ENCODE measurements at places on chromosomes 7 and 10.

- DNase-seq: no peak
Measured at GRCh38 chr7:1645071-1645409, 25.0 kb upstream of the ELFN1 start.

DNA sequence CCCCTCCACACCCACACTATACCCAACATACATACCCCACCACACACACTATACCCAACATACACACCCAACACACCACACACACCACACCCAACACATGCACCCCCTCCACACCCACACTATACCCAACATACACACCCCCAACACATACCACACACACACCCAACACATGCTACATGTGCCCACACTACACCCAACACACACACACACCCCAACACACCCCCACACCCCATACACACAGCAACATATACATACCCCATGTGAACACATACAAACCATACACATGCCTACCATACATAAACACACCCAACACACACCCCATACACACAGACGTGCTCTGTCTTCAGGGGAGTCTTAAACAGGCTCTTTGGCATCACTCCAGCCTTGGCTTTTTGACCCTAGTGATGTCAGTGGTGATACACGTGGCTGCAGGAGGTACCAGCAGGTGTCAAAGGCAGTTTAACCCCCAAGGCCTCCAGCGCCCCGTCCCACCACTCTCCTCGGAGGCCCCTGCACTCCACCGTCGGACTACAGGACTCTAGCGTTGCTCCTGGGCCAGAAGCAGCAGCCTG lies 73.4 kb downstream of the HIPK2 start:
- no peak for DNase-seq

DNA sequence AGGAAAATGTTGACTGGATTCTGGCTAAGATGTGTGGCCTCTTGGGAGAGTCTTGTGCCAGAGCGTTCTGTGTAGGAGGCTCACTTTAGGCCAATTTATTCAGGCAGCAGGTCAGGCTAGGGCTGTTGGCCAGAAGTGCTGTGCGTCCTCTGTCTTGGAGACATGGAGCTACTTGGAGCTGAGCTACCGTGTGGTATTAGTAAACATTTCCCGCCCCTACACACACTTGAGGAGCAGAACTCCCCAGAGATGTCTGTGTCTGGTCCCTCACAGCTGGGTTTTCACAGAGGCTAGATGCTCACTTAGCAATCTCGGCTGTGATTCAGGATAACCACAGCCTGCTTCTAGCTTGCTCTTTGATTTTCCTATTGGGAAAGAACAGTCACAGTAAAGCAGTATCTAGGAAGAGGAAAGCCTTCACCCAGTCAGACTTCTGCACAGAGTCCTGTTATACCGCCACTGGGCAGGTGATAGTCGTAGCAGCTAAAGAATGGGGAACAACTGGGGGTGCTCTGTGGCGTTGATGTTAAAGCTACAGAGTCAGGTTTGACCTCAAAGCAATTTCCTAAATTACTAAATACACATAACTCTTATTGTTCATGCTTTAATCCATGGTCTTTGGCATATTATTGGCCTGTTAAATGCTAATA lies 86.7 kb downstream of the MDFIC start:
- no peak for DNase-seq

- DNase-seq: no peak
Measured at GRCh38 chr7:25579778-25580075, 351.4 kb upstream of the NPVF start.

GRCh38 chr10:32530231-32530630 lies 84.3 kb downstream of the CCDC7 start:
- DNase-seq: no peak

- DNase-seq: no peak
Measured at GRCh38 chr10:43204042-43204942, 62.6 kb downstream of the RASGEF1A start.

- no peak for DNase-seq
Measured at GRCh38 chr10:103818765-103819374, 36.5 kb downstream of the SH3PXD2A start.

DNA sequence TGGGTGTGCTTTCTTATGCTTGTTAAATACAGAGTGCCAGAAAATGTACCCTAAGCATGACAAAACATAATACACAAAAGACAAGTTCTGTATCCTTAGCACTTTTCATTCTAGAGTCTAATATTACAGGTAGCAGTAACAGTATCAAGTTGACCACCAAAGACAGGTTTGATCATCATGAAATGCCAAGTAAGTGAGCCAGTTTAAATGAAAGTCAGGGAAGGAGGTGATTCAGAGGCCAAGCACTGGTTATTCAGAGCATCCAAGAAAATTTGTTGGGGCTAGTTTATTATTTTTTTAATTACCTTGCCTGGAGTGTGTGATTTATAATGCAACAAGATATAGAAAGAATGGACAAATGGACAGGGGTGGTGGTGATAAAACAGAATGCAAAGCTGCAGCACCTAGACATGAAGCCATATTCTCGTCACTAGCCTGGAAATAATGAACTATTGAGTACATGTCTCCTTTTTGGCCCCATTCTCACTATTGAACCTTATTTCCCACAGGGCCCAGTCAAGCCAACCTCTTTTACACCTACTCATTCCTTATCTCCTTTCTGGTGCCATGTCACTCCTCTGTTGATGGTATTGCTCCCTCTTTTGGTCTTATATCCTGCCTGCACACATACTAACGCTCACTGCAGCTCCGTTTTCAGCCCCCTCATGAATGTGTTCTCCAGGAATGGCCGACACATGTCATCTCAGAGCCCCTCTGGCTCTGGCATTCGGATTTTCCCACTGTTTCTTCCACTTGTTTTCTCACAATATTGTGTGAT lies 78.6 kb upstream of the GLCCI1 start:
- DNase-seq: no peak

DNA sequence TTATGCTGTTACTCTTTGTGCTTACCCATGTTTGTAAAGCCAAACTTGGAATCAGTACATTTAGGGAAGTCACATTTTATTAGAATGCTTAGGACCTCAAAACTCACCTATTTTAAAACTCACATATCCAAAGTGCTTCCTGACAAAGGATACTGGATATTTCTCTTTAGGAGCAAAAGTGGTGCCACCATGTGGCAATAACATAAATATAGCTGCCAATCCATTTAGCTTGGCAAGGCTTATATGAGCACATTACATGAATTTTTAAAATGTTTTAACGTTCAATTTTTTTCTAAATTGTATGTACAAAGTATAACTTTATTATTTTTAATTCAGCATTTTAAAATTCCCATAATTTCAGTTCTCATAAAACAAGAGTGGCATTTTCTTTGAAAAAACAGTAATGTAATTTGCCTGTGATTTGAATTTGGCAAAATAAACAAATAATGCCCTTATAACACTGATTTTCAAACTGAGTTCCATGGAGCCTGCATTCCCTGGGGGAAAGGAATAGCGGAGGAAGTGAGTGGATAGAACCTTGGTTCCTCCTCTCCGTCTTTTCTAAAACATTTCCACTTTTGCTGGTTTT lies 75.4 kb downstream of the HDAC9 start:
- no peak for DNase-seq

- DNase-seq: no peak
Measured at GRCh38 chr7:138116141-138116540, 39.9 kb downstream of the AKR1D1 start.

DNA sequence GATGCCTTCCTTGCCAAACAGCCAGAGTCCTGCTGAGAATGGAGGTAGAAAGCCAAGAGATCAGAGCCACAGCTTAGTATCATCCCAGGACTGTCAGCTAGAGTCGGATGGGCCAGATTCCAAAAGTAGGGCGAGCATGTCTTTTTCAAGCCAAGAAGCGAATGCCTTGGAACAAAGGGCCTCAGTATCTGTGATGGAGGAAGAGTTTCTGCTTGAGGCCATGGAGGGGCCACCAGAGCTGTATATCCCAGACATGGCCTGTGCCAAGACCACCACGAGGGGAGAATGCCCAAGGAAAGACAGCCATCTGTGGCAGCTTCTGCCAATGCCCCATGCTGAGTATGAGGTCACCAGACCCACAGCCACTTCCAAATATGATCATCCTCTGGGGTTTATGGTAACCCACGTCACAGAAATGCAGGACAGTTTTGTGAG lies 44.3 kb upstream of the PPP1R17 start:
- DNase-seq: no peak

DNA sequence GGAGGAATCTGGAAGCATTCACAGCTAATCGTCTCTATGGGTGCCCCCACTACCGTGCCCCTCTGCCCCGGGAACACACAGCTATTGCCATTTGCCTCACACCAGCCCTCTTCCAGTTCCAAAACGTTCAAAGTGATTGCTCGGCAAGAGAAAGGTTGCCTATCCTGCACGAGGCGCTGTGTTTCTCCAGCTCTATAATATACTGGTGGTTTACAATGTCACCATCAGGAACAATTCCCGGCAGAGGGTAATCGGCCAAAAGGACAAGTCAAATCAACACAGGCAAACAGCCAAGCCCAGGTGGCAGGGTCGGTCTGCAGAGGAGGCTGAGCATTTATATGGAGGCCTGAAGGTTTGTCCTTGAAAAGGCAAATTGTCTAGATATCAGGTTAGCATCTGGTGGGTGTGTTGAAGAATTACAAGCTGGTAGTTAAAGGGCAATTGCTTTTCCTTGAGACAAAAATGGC lies 29.2 kb upstream of the TNS3 start:
- no peak for DNase-seq

DNA sequence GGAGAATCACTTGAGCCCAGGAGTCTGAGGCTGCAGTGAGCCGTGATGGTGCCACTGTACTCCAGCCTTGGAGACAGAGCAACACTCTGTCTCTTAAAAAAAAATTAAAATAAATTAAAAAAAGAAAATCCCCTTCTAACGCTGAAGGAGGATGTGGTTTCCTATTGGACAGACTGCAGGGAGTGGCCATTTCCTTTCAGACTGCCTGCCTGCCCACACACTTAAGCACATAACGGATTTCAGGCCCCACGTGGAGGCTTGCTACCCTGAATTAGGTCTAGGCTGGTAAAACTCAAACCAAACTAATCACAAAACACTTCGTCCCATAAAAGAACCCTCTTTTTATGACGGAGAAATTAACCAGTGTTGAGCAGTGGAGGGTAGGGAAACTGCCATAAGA lies 34.0 kb downstream of the GATA3 start:
- DNase-seq: no peak

GRCh38 chr7:36781011-36781738 lies 56.9 kb upstream of the AOAH start:
- DNase-seq: no peak

DNA sequence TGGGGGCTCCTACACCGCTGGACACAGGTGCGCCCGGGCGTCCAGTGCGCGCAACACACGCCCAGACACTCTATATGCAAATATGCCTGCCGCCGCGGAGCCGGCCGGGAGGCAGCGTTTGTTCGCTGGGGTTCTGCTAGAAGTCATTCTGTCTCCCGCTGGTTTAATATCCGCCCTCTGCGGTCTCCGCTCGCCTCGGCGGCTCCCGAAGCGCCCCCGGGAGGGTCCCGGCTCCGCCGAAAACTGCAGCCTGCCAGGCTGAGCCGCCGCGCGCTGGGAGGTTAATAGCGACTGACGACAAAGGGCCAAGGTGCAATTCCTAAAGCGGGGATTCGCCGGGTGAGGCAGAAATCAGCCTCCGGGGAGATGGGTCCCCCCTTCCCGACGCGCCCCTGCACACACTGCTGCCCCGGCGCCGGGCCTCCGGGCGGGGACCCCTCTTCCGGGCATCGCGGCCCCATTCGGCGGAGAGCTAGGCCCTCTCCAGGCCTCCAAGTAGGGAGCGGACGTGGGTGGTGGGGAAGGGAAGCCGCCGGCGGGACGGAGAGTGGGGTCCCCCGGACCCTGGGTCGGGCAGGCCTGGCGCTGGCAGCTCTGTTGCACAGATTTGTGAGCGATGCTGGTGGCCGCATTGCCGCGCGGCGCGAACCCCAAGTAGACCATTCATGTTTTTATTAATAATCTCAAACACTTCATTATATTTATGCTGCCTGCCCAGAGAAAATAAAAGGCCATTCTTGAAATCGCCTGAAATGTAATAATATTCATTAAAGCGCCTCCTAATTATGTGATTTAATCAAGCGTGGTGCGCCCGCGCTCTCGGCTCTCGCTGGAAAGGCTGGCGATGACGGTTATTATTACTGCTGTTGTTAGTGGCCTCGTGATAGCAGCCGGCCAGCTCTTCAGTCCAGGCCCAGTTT lies 9.1 kb downstream of the EN2 start:
- DNase-seq: no peak

GRCh38 chr7:112481121-112481736 lies 438 bp downstream of the LSMEM1 start:
- DNase-seq: no peak

DNA sequence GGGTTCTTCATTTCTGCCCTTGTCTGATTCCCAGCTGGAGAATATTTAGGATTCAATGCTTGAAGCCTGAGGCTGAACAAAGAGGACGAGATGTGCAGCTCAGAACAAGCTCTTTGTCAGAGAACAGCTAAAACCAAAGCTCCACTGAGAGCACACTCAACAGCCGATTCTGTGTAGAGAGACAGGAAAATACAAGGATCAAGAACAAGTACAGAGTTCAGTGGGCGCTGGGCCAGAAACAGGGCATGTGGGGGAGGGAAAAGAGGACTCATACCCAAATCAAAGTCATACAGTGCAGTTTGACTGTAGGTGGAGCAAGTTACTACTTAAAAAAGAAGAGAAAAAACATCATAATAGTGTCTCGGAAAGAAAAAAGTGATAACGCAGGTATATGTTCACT lies at the start of gene AGMO:
Gene AGMO (minus strand): TSS at position 181 of the 400 bp plus-strand sequence.
- DNase-seq: no peak

Measured in activated CD8-positive, alpha-beta memory T cell treated with anti-CD3 and anti-CD28 coated beads, Interleukin-2, amount 50 U/mL, for 48 hours (primary cell).